ENCODE measurements at places on chromosomes 6 and 20.

DNA sequence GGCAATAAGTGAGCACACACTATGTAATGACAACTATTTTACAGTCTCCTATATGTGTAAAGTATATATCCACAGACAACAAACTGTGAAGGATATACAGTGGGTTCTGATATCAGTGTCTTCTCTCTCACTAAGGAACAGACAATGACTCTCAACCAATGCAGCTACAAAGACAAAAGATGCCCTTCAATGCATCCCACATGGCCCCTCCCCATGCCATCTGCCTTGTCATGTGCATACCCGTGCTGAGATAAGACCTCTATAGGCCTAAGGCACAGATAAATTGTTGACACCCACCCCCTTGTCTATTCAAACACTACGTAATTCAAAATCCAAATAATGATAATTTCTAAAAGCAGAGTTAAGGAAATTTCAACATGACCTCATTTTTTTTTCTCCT lies 1123.5 kb upstream of the MAP3K7 start:
- DNase-seq, result peak; percentile 60

DNA sequence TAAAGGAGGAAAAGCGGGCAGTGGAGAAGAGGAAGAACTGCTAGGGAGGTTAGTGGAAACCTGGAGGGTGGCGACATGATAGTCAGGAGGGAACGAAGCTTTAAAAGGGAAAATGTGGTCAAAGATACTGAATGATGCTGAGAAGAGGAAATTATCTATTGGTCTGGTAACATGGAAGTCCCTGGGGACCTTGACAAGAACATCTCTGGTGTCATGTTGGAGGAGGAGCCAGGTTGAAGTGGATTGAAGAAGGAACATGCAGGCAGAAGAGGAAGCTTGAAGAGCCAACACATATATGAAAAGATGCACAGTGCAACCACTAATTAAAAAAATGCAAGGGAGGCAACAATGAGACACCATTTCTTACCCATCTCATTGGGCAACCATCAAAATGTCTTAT lies 251.9 kb upstream of the RNF24 start:
- no peak for DNase-seq

- DNase-seq, result no peak
Observed at GRCh38 chr6:16712255-16712930, 48.9 kb downstream of the ATXN1 start.

DNA sequence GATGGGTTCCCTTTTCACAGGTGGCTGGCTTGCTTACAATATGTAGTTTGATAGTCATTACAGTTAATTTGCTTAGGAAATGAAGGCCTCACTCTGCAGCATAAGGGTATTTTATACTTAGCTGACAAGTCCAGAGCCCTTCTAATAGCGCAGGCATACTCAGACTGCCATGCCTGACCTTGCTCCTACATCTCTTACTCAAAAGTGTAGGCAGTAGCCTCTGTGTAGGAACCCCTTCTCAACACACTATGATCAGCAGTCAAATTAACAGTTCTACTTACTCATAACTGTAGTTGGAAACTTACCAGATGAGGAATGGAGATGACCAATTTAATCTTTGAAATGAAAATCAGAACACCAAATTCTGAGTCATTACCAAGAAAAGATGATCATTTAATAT lies 373.5 kb downstream of the TBC1D32 start:
- DNase-seq, result no peak

- DNase-seq, result no peak
Observed at GRCh38 chr20:43937591-43937990, 22.9 kb downstream of the TOX2 start.

DNA sequence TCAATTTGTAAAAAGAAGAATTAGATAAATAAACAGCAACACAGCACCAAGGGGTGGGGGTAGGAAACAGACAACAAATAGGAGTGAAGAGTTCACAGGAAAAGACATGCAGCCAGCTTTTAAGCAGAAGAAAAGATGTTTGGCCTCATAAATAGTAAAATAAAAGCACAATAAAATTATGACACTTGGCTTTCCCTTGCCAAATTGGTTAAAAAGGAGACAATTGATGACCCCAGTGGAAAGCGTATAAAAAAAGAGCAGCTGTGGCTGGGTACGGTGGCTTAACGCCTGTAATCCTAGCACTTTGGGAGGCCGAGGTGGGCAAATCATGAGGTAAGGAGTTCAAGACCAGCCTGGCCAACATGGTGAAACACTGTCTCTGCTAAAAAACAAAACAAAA lies 29.1 kb downstream of the BCAS1 start:
- no peak for DNase-seq

GRCh38 chr20:846894-847278 lies 13.4 kb downstream of the FAM110A start:
- no peak for DNase-seq

DNA sequence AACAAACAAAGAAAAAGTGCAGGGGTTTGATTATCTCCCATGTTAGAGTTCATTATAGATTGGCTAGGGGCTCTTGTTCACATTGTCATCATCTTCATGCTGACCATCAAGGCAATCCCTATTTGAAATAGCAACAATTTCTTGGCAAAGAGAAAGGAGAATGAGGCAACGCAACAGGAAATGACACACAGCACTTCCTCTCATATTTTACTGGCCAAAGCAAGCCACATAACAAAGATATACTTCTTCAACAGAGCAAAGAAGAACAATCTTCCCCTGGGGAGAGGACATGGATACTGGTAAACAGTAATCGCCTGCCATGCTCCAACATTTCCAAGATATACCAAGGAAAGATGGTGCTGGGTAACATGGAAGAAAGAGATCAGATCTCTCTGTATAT lies 29.8 kb downstream of the EPM2A start:
- peak; percentile 61 for DNase-seq

- peak; percentile 11 for DNase-seq
Observed at GRCh38 chr6:17281497-17282481, 628 bp downstream of the RBM24 start.

- no peak for DNase-seq
Observed at GRCh38 chr20:18176318-18176785, 38.7 kb downstream of the KAT14 start.

- no peak for DNase-seq
Observed at GRCh38 chr6:2795162-2795561, 30.0 kb downstream of the WRNIP1 start.

GRCh38 chr6:157556671-157557430 lies 175.9 kb downstream of the ZDHHC14 start:
- no peak for DNase-seq

DNA sequence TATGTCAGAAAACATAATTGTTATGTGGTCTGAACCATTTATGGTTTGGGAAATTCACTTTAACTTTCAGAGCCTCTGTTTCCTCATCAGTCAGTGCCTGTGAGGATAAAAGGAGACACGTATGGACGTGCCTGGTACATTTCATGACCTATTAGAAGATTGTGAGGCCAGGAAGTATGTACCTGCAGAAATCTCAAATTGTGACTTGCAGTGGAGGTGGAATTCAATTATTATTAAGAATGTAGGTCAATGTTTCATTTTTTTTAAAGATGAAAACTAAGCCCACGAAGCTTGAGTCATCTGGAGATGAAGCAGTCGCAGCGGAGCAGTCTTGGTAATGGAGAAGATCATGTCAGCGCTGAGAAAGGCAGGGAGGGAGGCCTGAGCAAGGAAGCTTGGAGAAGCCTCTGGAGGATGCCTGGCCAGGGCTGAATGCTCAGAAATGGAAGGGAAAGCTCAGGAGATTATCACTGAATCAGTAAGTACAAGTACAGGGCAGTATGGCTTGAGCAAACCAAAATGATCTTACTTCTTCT lies 3.9 kb upstream of the DSE start:
- no peak for DNase-seq

Data from foreskin melanocyte (primary cell).